T follicular helper cell (primary cell): ENCODE measurements at places on chromosomes 12 and 14.

GRCh38 chr12:67692966-67693365 is 44.4 kb downstream of the DYRK2 start:
- no peak for DNase-seq

- DNase-seq, result no peak
Measured at GRCh38 chr14:105281371-105282097, 19.3 kb downstream of the BRF1 start.

- no peak for DNase-seq
Measured at GRCh38 chr12:81128930-81129554, 51.2 kb downstream of the ACSS3 start.

- DNase-seq, result no peak
Measured at GRCh38 chr14:61544448-61545330, 150.6 kb upstream of the HIF1A start.

DNA sequence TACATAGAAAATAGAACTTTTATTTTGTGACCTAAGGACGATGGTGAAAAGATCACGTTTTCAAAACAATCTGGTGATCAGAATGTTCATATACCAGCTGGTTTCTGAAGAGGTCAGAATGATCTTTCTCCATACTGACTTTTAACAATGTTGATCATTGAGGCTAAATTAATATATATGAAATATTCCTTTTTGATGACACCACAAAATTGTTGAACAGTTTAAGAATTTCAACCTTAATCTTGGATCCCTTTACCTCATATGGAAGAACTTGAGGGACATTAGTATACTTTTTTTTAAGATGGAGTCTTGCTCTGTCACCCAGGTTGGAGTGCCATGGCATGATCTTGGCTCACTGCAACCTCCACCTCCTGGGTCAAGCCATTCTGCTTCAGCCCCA is 2.8 kb upstream of the REP15 start:
- DNase-seq, result no peak

DNA sequence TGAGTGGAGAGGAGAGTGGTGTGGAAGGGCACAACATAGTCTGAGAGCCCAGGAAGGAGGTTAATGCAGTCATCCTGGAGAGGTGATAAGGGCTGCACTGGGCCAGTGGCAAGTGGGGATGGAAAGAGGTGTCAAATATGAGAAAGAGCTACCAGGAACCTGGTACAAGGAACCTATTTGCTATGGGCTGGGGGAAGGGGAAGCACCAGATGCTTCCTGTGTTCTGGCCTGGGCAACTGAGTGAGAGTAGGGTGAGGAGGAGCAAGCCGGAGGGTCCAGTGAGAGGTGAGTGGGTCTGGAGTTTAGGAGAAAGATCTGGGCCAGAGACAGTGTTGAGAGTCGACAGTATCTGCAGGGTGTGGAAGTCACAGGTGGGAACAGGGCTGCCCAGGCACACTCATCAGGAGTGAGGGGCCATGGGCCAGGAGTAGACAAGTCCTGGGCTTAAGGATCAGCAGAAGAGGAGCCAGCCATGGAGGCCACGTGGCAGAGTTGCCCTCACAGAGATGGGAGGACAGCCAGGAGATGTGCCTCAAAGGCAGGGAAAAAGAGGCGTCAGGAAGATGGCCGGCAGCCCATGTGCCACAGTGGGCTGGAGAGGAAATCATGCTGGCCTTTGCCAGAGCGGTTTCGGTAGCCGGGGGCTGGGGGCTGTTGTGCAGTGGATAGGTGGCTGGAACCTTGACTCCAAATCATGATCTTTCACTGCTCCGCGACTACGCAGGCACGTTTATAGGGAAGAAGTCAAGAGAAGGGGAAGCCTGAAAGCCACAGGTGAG is 2.9 kb upstream of the AQP6 start:
- no peak for DNase-seq

DNA sequence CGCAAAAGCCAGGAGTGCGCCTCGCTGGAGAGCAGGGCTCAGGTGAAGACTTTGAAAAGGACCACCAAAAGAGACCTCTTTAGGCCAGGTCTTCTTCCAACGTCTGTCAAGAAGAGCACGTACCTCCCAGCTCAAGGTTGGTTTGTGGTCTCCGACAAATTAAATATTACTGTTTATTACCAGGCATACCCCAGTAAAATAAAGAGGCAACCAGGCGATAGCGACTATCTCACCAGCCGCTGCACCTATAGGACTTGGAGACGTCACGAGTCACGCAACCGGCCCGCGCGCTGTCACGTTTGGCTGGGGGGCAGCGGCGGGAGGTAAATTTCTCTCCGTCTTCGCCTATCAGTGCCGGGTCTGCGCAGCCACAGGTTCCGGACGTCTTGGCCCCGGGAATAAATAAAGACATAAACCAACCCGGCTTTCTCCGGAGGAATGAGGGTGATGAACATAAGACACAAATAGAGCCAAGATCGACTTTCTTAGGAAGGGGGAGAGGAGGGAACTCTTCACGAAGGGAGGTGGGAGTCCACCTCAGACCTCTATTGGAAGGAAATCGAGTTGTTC is 2.0 kb upstream of the TBX5 start:
- no peak for DNase-seq

DNA sequence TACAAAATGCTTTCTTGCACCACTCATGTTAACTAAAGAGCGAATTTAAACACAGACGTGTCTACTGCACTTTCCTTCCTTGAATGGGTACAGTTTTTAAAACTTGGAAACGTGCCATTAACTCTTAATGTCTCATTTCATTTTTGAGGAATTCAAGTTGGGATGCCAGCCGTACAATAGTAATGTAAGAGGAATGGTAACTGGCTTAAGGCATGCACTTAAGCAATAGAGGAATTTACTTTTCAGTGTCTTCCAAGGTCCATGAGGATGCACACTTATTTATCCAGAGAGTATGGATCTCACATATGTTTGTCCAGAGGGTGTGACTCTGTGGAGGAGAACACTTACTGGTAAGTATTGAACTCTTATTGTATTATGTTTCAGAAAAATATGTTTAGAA is 52.9 kb downstream of the PPP4R4 start:
- DNase-seq, result no peak

GRCh38 chr12:129776977-129777667 is 126.7 kb downstream of the TMEM132D start:
- no peak for DNase-seq

GRCh38 chr14:73311708-73312030 is 74.4 kb downstream of the PAPLN start:
- no peak for DNase-seq

GRCh38 chr14:55131370-55132137 is 2.5 kb downstream of the LGALS3 start:
- no peak for DNase-seq

- DNase-seq, result no peak
Measured at GRCh38 chr12:3228552-3228951, 151.4 kb downstream of the TSPAN9 start.

GRCh38 chr12:25056011-25056410 is 107.1 kb upstream of the BCAT1 start:
- no peak for DNase-seq

GRCh38 chr12:12744546-12745305 is 27.6 kb downstream of the CDKN1B start:
- no peak for DNase-seq

GRCh38 chr14:81855007-81855406 is 321.4 kb upstream of the SEL1L start:
- DNase-seq, result no peak

- DNase-seq, result no peak
Measured at GRCh38 chr12:20507056-20507455, 138.7 kb downstream of the PDE3A start.

GRCh38 chr12:52697058-52697582 is 6.2 kb downstream of the KRT77 start:
- DNase-seq, result no peak

- DNase-seq, result no peak
Measured at GRCh38 chr14:90924621-90925340, 108.6 kb upstream of the TTC7B start.

- no peak for DNase-seq
Measured at GRCh38 chr14:71056168-71056567, 148.9 kb downstream of the PCNX1 start.

- DNase-seq, result no peak
Measured at GRCh38 chr12:99553461-99553860, 94.1 kb upstream of the GARIN6 start.

- no peak for DNase-seq
Measured at GRCh38 chr12:102629262-102629888, 149.0 kb upstream of the IGF1 start.

DNA sequence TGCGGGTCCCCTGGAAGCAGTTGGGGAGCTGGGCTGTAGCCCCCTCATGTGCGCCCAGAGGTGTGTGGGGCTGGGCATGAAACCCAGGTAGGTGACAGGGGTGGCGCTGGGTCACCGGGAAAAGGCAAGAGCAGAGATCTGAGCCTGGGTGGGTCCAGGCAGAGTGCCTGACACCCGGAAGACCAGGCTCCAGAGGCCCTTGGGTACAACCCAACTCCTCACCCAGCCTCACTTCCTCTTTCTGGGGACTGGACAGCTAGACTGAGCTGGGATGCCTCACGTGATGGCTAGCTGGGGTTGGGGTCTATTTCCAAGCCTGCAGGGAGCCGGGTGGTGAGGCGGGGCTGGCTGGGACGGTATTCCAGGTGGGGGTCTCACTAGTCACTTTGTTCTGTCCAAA is 16.3 kb upstream of the CYP46A1 start:
- DNase-seq, result no peak

- no peak for DNase-seq
Measured at GRCh38 chr14:33733721-33734120, 217.2 kb downstream of the EGLN3 start.

DNA sequence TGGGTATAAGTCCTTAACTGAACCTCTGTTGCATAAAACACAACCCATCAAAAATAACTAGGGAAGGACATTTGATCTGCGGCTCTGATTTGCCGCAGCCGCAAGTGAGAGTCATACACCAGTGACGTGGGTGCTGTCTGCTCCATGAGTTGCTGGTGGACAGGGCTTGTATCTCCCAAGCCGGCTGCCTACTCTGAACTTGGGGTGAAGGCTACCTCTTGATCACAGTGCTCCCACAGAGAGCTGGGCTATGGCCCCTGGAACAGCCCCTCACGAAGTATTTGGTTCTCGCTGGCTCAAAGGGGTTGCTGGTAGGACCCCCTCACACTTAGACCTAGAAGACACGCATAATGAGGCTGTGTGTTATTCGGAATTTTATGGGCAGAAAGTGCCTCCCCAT is 118.8 kb downstream of the TMEM132C start:
- no peak for DNase-seq

GRCh38 chr12:122669397-122670070 is 33.6 kb downstream of the HCAR2 start:
- DNase-seq, result no peak

DNA sequence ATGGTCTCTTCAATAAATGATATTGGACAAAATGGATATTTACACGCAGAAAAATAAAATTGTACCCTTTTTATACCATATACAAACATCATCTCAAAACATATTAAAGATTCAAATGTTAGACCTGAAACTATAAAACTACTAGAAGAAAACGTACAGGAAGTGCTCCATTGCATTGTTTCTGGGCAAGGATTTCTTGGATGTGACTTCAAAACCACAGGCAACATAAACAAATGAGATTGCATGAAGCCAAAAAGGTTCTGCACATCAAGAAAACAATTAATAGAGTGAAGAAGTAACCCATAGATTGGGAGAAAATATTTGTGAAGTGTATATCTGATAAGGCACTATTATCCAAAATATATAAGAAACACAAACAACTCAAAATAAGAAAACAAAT is 812.4 kb downstream of the NRXN3 start:
- no peak for DNase-seq

DNA sequence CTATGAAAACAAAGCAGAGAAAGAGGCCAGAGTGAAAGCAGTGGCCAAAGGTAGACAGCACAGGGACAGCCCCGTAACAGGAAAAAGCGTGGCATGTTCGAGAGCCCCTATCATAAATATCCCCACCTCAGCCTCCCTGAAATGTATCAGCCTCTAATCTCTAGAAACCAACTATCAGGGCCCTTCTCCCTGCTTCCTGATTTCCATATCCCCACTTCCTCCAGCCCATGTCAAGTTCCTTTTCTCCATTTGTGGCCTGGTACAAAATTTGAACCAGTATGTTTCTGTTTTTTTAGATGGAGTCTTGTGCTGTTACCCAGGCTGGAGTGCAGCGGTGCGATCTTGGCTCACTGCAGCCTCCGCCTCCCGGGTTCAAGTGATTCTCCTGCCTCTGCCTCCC is 16.9 kb downstream of the DEPDC4 start:
- no peak for DNase-seq

GRCh38 chr12:65364046-65364445 is 85.6 kb downstream of the MSRB3 start:
- no peak for DNase-seq

- no peak for DNase-seq
Measured at GRCh38 chr12:63070709-63071108, 80.3 kb downstream of the AVPR1A start.

DNA sequence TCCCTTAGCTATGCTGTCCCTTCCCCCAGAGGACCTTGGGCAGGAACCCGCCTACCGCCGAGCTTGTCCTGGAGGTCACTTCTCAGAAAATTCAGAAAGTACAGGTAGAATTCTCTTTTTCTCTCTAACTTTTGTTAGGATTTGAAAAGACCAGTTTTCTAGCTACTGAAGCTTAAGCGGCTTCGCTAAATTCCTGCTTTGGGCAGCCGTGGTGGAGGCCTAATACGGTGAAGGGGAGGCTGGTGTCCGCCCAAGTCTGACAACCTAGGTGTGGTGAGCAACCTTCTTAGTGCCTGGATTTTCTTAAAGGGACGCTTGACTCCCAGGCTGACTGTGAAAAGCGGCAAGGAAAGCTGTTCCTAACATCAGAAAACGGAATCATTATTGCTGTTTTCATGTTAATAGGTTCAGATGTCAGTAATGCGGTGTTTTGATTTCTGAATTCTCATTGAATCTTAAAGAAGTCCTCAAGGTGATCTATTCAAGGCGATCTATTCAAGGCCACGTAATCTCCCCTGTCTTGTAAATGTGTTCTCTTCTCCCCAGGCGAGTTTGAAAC is 835 bp downstream of the FGD4 start:
- no peak for DNase-seq

DNA sequence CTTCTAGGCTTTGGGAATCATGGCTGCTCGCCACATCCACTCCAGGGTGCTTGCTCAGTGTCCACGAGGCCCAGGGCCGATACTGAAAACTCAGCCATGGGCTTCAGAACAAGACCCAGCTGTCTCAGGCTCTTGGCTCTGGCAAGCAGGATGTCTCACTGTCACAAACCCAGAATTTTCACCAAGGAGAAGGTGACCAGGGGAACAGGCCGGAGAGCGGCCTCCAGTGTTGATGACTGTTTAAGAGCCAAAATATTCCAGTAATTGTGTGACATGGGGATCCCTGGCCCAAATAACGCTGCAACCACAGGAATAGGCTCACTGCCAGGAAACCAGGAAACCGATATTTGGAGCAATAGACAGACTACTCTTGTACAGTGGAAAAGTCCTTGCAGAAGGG is 9.8 kb upstream of the SERPINA5 start:
- DNase-seq, result no peak

- no peak for DNase-seq
Measured at GRCh38 chr14:23380197-23380914, 3.5 kb downstream of the CMTM5 start.
